Smooth muscle cell of the pulmonary artery (primary cell): ENCODE measurements at places on chromosomes 11 and 22. TPM values are rescaled to one million over a fixed set of nuclear protein-coding genes. Genes with fewer than 3 reads are reported as not detected.

H19 gene
- total RNA-seq, result 11.4 and 65.2 TPM in 2 replicates

SC5D gene
- 54.4 and 66.0 TPM in 2 replicates for total RNA-seq

IL18BP gene
- 2.5 and 4.4 TPM in 2 replicates for total RNA-seq

ARSA gene
- 36.3 and 48.5 TPM in 2 replicates for total RNA-seq

RIMBP3C gene
- 0.20 TPM in 1 of 2 replicates, not detected in the other for total RNA-seq

DRAP1 gene
- 126 and 160 TPM in 2 replicates for total RNA-seq

PRG2 gene
- total RNA-seq, result 0.26 and 0.73 TPM in 2 replicates

VSIG10L2 gene
- not detected in 2 replicates for total RNA-seq

DERL3 gene
- 0.85 and 0.89 TPM in 2 replicates for total RNA-seq

HORMAD2 gene
- total RNA-seq, result not detected in 2 replicates

SH3BP1 gene
- 10.6 and 13.7 TPM in 2 replicates for total RNA-seq

PGR gene
- 0.03 and 1.5 TPM in 2 replicates for total RNA-seq

GAL gene
- total RNA-seq, result 0.13 and 0.56 TPM in 2 replicates

SAA2 gene
- total RNA-seq, result 0.46 and 40.6 TPM in 2 replicates

CHRM4 gene
- total RNA-seq, result 0.07 and 0.23 TPM in 2 replicates

ANO1 gene
- total RNA-seq, result 3.8 and 11.7 TPM in 2 replicates

BEST1 gene
- 3.1 and 5.0 TPM in 2 replicates for total RNA-seq

CTSF gene
- 38.5 and 52.2 TPM in 2 replicates for total RNA-seq

PVALB gene
- total RNA-seq, result not detected in 2 replicates
